ENCODE measurements at places on chromosomes 7 and 10. TPM values are rescaled to one million over a fixed set of nuclear protein-coding genes. Genes with fewer than 3 reads are reported as not detected.

PAXIP1 gene
- 9.1 TPM for total RNA-seq

RBP3 gene
- not detected for total RNA-seq

NUB1 gene
- 38.7 TPM for total RNA-seq

FANK1 gene
- total RNA-seq: 1.5 TPM

CPSF4 gene
- total RNA-seq: 32.3 TPM

PTN gene
- 14.8 TPM for total RNA-seq

APBB1IP gene
- total RNA-seq: 5.2 TPM

All from hair follicle dermal papilla cell (primary cell).